ENCODE measurements at places on chromosomes 7 and 10.

DNA sequence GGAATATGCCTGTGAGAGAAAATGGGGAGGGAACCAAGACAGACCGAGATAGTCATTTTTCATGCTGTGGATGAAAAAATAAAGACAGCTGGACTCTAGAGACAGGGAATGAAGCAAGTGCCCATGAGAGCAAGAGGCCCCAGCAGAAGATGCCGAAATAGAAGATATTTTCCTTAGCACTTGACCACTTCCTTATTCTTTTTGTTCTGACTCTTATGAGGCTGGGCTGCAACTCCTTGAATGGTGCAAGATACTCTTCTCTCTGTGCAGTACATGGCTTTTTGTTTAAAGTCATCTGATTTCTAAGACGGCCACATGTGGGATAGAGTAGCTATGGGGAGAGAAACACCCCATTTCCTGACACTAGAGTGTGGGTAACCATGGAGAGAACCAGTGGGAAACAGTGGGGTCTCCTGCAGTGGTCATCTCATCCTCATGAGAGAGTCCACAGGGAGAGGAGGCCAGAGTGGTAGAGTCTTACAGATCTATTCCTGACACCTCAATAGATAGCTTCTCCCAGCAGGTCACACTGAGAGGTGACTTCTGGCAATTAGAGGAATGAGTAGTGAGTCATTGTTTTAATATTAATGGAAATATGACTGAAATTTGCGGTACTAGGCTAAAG lies 18.0 kb upstream of the VCL start:
- no peak for DNase-seq

DNA sequence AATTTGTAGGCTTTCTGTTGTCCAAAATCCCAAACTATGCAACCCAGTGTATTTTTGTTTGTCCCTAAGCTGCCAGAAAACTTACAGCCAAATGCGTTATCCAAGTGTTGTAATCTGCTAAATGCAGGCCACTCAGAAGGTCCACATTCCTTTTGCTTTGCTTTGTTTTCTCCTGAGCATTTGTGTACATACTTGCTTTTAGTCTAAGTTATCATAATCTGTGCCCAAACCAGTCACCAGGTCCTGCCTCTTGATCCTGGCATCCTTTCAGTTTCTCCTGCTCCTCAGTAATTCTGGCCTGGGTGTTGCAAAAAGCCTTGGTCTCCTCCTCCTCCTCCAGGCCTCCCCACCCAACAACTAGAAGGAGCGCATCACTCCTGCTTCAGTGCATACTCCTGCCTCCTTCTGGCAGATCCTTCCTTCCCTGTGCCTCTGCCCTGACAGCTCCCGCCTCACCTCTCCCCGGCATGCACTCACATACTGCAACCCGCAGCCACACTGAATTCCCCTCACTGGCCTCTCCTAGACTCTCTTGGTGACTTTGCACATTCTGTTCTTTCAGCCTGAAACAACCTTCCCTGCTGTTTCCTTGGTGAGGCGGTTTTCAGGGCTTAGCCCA lies 2.3 kb downstream of the DENND2A start:
- DNase-seq, result no peak

- no peak for DNase-seq
Observed at GRCh38 chr7:95632609-95633008, 36.3 kb upstream of the PDK4 start.

- no peak for DNase-seq
Observed at GRCh38 chr7:114081606-114082425, 163.0 kb upstream of the PPP1R3A start.

DNA sequence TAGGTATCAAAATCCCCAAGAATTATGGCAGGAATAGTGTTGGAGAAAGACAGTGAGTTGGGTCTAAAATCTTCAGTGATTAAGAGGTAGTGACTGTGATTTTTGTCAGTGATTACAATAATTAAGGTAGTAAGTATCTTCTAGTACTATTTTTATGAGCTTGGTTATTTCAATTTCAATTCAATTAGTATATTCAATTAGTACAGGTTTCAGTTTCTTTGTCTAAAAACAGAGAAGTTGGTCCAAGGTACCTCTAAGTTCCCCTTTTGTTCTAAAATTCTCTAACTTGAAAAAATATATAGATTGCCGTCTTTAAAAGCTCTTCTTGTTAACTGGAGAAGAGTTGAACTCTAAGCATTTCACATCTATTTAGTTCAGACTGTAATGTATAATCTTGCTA lies 82.9 kb downstream of the OTUD1 start:
- no peak for DNase-seq

GRCh38 chr10:131930150-131930549 lies 29.3 kb downstream of the PPP2R2D start:
- DNase-seq, result no peak

DNA sequence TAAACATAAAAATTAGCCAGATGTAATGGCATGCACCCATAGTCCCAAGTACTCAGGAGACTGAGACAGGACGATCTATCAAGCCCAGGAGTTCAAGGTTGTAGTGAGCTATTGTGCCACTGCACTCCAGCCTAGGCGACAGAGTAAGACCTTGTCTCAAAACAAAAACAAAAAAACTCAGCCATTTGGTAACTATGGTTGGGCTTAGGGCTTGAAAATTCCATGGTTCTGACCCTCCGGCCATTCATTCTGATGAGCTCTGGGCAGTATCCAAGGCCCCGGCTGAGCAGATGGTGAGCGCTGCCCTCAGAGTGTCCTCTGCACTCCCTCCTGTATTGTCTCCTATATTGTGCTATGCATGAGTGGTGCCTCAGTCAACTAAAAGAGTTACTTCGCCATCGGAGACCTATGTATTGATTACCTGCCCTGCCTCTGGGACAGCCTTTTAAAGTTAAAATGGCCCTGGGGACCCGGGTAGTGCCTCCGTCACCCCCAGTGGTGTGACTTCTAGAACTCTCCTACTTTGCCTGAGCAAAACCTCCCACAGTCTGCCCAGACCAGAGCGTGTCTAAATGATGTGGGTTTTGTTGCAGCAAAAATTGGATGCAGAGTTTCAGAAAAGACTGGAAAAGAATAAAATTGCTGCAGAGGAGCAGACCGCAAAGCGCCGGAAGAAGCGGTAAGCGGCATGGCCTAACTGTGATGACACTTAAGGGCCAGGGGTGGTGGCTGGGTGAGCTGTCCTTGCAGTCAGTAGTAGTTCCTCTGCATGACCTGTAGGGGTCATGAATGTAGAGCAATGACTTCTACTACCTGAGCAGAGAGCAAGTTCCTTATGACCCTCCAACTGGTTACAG lies 8.1 kb downstream of the PRKRIP1 start:
- DNase-seq, result no peak

GRCh38 chr7:117202511-117202910 lies 120.3 kb downstream of the WNT2 start:
- no peak for DNase-seq

GRCh38 chr7:23277359-23277989 lies 21.7 kb upstream of the MALSU1 start:
- no peak for DNase-seq

- no peak for DNase-seq
Observed at GRCh38 chr10:61478621-61479312, 25.6 kb upstream of the TMEM26 start.

- DNase-seq, result no peak
Observed at GRCh38 chr7:148939128-148939755, 55.2 kb upstream of the EZH2 start.

- no peak for DNase-seq
Observed at GRCh38 chr10:99365311-99365710, 36.2 kb downstream of the CNNM1 start.

- no peak for DNase-seq
Observed at GRCh38 chr7:29839302-29839701, 33.0 kb downstream of the WIPF3 start.

- DNase-seq, result no peak
Observed at GRCh38 chr10:63003816-63004453, 129.2 kb upstream of the NRBF2 start.

- DNase-seq, result no peak
Observed at GRCh38 chr7:97868788-97869187, 3.4 kb downstream of the ASNS start.

DNA sequence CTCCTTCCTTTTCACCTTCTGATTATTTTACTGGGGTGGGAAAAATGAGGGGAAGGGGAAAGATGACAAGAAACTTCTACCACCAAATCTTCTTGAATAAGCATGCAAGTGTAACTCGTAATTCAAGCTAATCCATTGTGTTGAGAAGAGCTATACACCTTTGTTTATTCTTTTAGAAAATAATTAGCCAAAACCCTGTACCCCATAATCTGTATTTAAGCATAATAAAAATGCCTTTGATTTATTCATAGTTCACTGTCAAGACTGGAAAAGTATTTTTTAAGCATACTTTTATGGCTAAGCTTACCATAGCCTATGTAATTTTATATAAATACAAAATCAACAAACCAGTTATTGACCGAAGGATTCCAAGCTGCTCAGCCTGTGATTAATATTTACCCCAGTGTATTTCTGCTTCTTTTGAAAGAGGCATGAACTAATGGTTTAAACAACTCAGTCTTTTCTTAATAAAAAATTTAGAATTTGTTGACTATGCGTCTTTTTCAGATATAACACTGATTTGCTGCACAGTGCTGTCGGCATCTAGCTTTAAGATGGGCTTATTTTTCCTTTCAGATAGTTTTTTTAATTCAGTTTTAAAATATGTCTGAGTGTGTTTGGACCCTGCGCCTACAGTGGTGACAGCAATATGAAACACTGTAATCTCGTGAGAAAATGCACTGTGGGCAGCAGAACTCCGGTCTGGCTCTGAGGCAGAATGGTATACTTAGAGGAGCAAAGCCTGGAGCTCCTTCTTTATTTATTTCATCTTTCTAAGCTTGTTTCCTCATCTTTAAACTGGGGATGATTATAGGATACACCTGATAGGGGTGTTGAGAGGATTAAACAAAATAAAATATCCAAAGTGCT lies 238.8 kb upstream of the LRGUK start:
- no peak for DNase-seq

GRCh38 chr7:140055833-140056232 lies 6.9 kb downstream of the PARP12 start:
- no peak for DNase-seq

- no peak for DNase-seq
Observed at GRCh38 chr10:11373717-11374171, 237.7 kb downstream of the USP6NL start.

- no peak for DNase-seq
Observed at GRCh38 chr10:11272915-11273389, 255.3 kb downstream of the CELF2 start.

- DNase-seq, result no peak
Observed at GRCh38 chr7:77335581-77335980, 80.6 kb downstream of the GSAP start.

DNA sequence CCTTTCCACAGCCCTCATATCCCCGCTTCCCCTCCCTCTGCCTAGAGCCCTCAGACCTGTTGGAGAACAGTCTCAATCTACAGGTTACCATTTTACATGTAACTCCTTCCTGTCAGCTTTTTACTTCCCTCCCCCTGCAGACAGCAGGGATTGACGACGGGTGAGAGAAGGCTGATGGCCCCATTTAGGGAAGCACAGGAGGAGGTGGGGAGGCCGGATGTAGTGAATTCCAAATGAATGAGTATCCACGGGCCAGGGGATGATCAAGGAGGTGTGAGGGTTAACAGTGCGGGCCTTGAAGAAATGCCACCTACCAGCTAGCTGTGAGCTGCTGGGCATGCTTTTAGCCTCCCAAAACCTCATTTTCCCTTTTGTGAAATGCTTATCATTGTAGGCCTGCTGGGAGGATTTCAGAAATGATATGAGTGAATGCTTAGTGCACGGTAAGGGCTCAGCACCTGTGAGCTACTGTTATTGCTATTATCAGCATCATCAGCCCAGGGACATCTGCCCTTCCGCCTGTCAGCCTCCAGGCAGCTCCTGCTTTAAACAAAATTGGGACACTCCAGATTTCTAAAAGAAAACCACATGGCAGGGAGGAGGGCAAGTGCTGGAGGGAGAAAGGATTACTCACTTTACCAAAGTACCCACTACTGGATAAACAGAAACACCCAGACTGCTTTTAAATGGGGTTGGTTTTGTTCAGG lies 6.5 kb upstream of the NANOS1 start:
- no peak for DNase-seq

GRCh38 chr10:24269476-24269875 lies 60.5 kb downstream of the KIAA1217 start:
- no peak for DNase-seq

DNA sequence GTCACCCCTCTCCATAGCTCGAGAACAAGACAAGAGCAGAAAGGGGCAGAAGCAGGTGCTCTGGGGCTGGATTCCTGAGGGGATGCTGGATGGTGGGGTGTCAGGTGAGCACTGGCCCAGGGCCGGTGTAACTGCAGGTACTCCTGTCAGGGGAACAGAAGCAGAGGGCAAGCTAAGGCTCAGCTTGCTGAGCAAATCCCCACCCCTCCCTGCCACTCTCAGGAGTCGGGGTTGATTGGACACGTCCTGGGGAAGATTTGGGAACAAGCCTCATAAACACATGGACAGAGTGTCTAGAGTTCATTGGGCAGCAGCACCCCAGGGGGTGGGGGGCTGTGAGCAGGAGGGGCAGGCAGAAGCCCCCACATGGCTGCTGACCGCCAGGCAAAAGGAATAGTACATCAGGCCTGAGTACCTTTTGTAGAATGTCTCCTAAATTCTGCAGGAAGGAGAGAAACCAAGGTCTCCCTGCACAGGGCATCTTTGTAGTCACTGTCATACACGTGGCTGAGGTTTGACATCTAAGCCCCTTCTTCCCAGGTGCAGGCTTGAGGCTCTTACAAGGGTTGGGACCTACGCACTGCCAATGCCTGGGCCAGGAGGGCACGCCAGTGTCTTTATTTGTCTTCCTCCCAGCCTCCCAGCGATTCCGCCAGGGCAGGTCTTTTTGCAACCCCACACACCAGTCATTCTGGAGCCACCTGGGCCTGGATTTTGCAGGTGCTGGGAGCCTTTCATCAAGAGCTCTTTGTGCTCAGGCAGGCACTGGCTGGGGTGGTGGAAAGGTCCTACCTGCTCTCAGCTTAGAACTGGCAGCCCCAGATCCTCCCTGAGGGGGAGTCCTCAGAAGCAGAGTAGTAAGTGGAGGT lies 2.8 kb downstream of the CALML3 start:
- no peak for DNase-seq

DNA sequence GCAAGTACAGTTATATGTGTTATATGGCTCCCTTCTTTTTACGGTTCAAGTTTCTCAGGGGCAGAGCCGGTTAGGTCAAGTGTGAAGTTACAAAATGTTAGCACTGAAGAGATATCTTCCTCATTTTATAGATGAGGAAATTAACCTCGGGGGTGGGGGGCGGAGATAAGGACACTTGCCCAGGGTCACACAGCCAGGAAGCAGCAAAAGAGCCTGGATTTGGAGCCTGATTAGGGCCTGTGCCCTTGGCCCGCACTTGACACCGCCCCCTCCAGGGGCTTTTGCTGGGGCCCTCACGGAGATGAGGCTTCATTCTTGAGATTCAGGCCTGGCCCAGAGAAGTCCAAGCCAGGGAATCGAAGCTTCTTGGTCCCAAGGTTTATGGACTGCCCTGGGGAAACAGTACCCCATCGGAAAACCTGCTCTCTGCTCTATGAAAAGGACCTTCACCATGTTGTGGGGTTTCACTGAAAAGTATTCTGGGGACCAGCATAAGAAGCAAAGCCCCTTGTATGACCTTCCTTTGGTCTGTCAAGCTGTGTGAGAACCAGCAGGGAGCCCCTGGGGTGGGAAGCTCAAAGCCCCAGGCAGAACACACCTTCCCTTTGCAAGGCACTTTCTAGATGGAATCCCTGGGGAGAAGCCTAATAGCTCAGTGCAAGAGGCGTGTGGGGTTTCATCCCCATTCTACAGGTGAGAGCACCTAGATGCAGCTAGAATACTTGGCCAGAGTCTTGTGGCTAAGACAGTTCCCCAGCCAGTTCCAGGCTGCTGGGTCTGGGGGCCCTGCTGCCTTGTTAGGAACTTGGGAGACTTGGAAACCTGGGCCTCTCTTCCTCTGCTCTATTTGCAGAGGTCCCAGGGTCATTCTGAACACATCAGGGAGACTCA lies 21.9 kb downstream of the UNC5B start:
- no peak for DNase-seq

GRCh38 chr10:98169379-98169778 lies 34.9 kb downstream of the R3HCC1L start:
- DNase-seq, result no peak

All from activated CD4-positive, CD25-positive, alpha-beta regulatory T cell (primary cell).